Stimulated activated CD8-positive, alpha-beta memory T cell treated with anti-CD3 and anti-CD28 coated beads, Interleukin-7, amount 100 ng/mL, for 48 hours (primary cell): ENCODE measurements at places on chromosomes 16 and 17.
A peak's percentile ranks its signal among the peaks of the same experiment; 100 is the strongest.

DNA sequence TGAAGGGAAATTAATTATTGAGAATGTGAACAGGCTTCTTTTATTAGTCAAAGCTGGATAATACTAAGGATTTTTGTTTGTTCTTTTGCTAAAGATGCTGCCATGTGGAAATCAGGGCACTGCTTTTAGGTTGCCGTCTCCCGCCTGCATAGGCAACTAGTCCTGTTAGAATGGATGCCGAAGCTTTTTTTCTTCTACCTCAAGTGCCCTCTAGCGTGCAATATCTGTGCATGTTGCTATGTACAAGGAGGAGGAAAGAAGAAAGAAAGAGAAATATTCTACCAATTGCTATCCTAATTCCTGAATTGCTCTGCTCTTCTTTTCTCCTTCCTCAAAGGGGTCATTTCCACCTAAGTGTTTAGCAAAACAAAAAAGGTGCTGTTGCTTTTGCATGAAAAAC, 5.2 kb upstream of the CDH8 start:
- no peak for DNase-seq

DNA sequence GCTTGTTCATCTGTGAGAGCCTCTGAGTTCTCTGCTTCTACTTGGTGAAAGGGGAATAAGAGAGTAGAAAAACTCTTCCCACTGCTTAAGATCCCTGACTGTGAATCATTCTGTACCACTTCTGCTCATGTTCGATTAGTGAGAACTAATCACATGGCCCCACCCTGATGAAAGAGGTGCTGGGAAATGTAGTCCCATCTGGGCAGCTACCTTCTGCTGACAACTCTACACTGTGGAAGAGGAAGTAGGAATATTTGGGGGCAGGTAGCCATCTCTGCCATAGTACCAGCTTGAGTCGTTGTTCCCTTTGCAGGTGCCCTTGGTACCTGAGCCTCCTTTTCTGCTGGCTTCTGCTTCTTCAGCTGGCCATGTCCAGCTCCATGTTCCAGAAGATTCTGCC, 29.9 kb downstream of the NKD1 start:
- DNase-seq, result no peak

GRCh38 chr17:1673041-1673785, 11.5 kb downstream of the PRPF8 start:
- no peak for DNase-seq

DNA sequence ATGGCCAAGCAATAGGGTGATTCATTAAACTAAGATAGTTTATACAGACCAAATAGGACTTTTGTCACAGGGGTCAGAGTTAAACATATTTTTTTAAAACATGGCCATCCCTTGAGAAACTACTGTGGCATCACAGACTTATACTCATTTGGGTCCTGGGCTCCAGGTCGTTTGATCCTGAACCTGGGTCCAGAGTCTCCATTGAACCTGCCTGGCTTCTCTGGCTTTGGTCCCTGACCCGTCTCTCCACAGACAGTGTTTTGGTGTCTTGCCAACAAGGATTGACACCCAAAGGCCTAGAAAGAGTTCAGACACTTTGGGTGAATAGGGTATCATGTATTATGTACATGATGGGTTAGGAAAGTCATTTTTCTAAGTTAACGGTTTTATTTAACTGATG, 236.7 kb downstream of the PHKB start:
- DNase-seq, result no peak

DNA sequence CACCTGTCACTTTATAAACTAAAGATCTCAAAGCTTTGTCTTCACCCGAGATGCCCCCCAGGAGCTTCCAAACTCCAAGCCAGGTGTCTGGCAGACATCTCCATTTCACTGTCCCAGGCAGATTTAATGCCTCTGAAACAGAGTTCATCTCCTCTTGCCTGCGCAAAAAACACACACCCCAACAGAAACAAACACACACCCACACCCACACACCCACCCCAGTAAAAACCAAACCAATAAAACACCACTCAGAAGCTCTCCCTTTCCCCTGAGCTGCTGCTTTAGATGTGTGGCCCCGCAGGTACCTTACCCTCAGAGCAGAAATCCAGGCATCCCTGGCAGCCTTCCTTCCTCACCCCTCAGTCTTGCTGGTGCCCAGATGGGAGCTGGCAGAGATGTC, 14.4 kb downstream of the SEC14L1 start:
- no peak for DNase-seq

- no peak for DNase-seq
Measured at GRCh38 chr17:2691069-2691871, 20.3 kb downstream of the CLUH start.

- DNase-seq, result no peak
Measured at GRCh38 chr16:22692916-22693637, 120.9 kb upstream of the HS3ST2 start.

- no peak for DNase-seq
Measured at GRCh38 chr17:29124135-29124924, 55.9 kb downstream of the MYO18A start.

DNA sequence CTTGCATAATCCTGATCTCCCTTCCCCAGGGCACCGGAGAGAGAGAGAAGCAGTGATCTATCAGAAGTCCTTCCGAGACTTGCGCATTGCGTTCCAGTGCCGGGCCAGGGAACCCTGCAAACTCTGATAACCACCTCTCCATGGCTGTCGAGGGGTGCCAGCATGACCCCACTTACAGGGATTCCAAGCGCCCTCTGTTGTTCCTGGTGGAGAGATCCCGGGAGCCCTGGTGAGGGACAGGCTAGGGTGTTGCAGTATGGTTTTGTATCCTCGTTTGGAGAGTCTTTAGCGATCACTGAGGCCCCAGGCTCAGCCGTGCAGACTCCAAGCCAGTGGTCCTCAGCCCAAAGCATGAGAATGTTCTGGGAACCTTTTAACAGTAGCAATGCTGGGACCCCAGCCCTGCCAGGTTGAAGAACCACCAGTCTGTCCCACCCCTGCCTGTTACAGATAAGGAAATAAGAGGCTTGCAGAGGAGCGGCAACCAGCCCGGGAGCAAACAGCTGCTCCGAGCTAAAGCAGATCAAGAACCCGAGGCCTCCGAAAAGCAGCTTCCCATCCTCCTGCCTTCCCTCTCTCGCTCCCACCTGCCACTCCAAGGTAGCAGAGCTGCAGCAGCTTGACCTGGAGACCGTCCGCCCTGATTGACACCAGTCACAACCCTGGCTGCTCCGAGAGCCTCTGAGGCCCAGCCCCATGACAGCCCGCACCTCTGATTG, 150.3 kb upstream of the RPL38 start:
- no peak for DNase-seq

- DNase-seq, result no peak
Measured at GRCh38 chr17:42678951-42679491, 2.2 kb upstream of the PLEKHH3 start.

DNA sequence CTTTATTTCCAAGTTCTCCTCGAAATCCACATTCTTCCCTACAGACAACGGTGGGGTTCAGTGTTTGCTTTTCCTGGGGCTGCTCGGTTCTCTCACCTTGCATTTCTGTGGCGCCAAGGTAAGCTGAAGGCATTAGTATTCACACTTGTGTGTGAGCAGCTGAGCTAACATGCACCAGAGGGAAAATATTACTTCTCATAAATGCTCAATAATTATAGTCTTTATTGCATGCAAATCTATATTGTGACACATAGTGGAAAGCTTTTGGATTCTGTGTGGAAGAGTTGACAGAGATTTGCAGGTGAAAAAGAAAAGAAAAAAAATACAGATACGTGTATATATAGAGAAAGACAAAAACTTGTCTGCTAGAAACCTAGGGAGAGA, 411.8 kb downstream of the MAF start:
- no peak for DNase-seq

GRCh38 chr16:88634141-88634993, 4.0 kb upstream of the IL17C start:
- DNase-seq, result peak; percentile 45

DNA sequence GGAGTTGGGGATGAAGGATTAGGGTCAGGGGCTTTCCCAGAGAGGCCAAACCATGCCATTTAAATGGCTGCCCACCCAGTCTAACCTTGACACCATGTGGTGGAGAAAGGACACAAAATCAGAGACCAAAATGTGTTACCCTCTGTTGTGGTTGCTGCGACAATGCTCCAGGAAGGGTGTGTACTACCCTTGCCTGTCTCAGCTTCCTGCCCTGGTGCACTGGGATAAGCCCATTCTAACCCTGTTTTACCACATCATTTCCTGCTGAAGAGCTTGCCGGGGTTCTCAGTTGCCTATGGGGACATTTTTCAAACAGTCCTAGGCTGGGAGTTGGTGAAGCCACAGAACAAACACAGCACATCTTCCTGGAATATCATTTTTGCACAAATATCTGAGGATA, 4.9 kb downstream of the OR4D1 start:
- DNase-seq, result no peak

DNA sequence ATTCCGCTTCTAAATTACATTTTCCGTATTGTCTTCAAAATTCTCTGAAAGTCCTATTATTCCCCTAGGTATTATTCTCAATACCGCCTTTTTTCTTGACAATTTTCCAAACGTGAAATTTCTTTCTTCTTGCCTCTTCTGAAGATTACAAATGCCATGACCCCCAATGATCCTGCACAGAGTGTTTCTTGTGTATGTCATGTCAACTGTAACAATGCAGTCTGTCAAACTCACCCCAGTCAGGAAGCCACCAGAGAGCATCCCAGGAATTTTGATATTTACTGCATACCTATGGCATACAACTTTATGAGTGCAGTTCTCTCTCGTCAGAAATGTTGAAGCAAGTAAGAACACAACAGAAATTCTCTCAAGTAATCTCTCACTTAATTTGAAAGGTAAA, 847.3 kb upstream of the CDH8 start:
- no peak for DNase-seq

DNA sequence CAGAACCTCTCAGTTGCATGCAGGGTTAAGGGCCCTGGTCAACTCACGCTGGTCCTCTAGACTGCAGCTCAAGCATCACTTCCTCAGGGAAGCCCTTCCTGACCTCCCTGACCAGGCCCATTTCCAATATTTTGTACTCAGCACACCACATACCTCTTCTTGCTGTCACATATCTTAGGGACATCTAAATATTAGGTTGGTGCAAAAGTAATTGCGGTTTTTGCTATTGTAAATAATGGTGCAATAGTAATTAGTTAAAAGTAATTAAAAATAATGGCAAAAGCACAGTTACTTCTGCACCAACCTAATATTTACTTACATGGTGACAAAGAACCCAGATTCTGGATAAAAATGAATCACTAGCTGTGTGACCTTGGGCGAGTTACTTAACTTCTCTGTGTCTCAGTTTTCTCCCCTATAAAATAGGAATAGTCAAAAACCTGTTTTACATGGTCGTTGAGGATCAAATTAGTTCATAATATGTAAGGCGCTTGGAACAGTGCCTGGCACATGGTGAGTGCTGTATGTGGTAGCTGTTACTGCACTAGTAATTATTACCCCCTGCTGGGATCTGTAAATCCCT, 177.4 kb downstream of the PRKCB start:
- DNase-seq, result no peak

- no peak for DNase-seq
Measured at GRCh38 chr16:48432136-48432535, 46.9 kb upstream of the SIAH1 start.

DNA sequence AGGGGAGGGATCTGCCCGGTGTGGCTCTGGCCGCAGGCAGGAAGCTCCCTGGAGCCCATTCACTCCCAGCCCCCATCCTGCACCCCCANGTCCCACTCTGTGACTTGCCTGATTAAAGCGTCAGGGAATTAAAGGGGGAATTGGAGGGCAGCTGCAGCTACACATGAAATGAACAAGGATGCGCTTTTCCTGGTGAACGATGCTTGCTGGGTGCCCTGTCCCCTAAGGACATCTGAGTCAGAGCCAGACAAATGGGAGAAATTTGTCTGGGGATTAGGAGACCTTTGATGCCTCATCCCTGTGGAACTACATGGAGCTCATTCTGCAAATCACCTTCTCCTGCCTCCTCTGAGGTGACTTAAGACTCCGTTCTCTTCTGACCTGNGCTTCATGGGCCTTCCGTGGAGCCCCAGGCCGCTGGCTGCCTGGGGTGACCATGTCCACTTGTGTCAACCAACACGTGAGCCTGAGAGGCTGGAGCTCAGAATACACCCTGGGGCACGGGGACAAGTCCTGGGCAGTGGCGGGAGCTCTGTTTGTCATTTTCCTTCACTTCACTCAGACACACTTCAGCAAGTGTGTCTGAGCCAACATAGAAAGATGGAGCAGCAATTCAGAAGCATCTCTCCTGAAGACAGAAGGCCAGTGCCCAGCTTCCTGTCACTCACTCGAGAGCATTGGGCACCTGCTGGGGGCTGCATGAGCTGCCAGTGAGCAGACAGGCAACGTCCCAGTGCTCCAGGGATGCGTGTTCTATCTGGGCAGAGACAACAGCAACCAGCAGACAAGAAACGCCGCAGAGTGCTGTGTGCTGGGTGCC, 54.1 kb downstream of the METRNL start:
- no peak for DNase-seq

DNA sequence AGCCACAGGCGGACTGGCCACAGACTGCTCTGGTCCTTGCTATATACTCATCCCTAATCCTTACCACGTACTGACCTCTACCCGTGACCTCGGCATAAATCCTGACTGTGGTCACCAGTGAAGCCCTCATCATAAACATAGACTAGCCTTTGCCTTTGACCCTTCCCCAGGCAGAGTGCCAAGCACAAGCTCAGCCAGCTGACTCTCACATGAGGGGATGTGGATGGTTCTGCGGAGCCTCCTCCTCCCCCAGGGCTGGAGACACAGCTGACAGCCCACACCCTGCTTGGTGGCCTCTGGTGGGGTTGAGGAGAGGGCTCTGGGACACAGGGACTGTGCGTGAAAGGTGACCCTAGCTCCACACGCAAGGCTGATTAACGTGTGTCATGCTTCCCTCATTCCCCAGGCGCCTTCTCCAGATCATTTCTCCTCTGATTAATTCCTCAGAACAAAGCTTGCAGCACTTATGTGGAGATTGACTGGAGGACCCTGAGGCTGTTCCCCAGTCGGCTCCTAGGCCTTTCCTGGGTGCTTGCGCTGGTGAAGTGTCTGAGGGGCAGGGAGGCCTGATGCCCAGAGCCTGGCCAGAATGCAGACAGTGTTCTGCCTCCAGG, 241.5 kb upstream of the NLRP1 start:
- no peak for DNase-seq

DNA sequence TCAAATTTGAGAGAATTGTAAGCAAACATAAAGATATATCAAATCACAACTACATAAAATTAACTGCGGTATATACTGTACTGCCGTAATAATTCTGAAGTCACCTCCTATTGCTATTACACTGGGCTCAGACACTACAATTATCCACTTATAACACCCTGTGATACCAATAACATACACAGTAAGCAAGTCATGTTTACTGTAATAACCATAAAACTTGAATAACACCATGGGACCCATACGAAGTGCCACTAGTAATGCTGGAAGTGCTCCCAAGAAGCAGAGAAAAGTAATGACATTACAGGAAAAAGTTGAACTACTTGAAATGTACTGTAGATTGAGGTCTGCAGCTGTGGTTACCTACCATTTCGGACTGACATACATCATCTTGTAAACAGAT, 24.0 kb downstream of the CMC2 start:
- DNase-seq, result no peak

- DNase-seq, result no peak
Measured at GRCh38 chr17:33493566-33493965, 200.5 kb upstream of the ASIC2 start.
